ENCODE measurements at places on chromosomes 6 and 20.

DNA sequence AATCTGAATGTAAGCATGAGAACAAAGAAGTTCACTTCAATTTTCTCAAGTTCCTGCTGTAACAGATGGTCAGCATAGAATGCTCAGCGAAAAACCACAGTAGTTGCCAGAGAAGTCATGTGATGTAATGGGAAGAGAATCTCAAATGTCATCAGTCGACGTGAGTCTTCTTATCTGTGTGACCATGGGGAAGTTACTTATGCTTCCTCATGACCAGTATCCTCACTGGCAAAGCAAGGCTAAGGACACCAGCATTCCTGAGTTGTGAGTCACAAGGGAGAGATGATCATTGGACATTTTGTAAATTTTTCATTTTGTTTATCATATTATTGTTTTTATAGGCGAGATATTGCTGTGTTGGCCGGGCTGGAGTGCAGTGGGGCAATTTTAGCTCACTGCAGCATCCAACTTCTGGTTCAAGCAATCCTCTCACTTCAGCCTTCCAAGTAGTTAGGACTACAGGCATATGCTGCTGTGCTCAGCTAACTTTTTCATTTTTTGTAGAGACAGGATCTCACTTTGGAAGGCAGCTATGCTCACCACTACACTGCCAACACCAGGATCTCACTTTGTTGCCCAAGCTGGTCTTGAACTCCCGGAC lies 21.9 kb downstream of the SGK1 start:
- no peak for DNase-seq

DNA sequence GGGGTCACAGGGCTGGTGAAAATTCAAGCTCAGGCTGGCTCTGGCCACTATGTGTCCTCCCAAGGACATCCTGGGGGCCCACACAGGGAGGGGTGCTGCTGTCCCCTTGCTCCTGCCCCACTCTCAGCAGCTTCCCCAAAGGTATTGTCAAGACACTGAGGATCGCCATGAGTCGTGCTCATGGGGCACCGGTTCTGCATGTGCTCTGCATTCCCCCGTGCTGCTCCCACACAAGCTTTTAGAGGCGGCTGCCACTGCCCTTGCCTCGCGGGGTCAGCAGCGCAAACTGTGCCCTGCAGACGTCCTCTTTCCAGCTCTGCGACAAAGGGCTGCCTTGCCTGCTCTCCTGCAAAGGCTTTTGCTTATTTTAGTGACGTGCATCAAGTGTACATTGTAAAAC lies 179.8 kb downstream of the ERMARD start:
- DNase-seq, result no peak

DNA sequence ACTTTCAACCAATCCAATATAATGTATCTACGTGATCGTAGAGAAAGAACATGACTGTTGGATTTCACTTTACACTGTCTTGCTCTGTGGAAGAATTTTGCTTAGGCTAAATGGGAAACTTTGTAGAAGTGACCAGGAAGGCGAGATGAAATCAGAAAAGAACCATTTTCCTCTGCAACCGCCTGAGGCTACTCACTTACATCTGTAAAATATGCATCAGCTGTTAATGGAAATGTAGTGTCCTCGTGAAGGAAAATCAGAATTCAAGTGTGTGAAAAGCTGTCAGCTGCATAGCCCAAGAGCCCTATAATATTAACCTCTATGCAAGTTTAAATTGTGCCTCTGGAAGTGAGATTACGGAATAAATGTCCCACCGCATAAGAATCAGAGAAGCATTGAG lies 277.9 kb downstream of the C6orf118 start:
- DNase-seq, result no peak

DNA sequence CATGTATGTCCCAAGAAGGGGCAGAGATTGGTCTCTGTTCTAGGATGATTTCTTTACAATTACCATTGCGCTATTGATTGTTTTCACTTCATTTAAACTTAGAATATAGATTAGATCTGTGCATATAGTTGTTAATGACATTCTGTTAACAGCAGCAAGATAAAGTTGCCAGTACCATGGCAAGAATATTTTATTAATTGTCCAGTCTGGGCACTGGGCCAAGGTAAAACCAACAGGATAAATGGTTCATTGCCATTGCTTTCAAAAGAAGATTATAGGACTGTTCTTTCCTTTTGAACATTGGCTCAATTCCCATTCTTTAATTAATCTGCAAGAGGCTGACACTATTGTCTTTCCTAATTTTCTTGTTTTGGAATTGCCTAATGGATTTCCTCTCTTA lies 592.4 kb downstream of the RFPL4B start:
- DNase-seq, result peak; percentile 54

- DNase-seq, result no peak
These were observed 21.5 kb downstream of the EZR start for GRCh38 chr6:158797331-158798310.

GRCh38 chr6:43495409-43495941 lies 14.7 kb downstream of the LRRC73 start:
- DNase-seq, result no peak

GRCh38 chr20:63191400-63191799 lies 24.5 kb downstream of the YTHDF1 start:
- DNase-seq, result peak; percentile 55

- DNase-seq, result no peak
These were observed 392.4 kb downstream of the TAF4 start for GRCh38 chr20:61673152-61673847.

DNA sequence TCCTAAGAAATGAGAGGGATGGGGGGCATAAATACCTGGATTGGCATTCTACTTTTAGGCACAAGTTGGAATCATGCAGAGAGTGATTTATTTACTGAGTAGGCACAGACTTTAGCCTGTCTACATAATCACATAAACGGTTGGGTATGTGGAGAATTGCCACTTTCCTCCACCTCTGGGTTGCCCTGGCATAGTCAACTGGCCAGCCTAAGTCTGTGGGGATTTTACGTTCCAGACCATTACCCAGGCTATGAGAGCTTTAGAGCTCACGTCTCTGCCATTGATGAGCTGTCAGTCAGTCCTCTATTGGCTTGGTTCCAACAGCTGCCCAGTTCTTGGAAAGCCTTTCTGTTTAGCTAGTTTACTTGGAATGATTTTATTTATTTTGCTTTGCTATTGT lies 5.0 kb upstream of the BHLHE23 start:
- no peak for DNase-seq

GRCh38 chr20:50267041-50267865 lies 76.6 kb downstream of the CEBPB start:
- no peak for DNase-seq

- no peak for DNase-seq
These were observed 57.0 kb downstream of the MAP1LC3A start for GRCh38 chr20:34615477-34615876.

GRCh38 chr6:27541212-27541932 lies 68.5 kb upstream of the ZNF184 start:
- DNase-seq, result peak; percentile 66

GRCh38 chr6:1190366-1190765 lies 121.5 kb upstream of the FOXQ1 start:
- no peak for DNase-seq

DNA sequence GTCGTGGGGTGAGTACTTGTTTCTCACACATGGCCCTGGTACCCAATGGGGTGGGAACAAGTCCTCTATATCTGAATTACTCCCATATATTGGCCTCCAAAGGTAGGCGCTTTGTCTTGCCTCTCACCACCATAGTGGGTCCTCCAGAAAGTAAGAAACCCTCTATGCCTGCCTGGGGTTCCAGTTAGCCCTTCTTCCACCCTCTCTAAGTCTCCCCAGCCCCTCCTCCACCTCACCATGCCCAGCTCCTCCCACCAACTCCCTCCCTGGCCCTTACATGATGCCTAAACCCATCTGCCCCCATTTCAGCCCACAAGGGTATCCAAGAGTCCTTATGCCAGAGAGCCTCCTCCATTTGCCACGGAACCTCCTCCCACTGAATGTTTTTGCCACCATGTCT lies 884 bp downstream of the TSPO2 start:
- DNase-seq, result no peak

DNA sequence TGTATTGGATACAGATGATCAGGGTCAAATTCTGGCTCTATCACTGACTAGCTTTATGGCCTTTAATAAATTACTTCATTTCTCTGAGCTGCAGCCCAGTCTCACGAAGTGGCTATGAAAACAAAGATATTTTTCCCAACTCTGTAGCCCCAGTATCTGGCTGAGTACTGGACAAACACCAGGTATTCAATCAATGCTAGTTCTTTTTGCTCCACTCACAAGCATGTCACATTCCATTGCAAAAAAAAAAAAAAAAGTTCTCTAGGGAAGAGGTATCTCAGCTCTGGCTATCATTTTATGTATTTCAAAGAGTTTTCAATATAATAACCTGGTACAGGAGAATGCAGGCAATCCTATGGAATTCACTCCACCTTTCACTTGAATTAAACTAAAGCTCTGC lies 3.1 kb downstream of the CHD6 start:
- no peak for DNase-seq

GRCh38 chr6:39225946-39226437 lies 3.3 kb downstream of the KCNK5 start:
- no peak for DNase-seq

- DNase-seq, result no peak
These were observed 85.4 kb downstream of the NDUFAF5 start for GRCh38 chr20:13870170-13870748.

DNA sequence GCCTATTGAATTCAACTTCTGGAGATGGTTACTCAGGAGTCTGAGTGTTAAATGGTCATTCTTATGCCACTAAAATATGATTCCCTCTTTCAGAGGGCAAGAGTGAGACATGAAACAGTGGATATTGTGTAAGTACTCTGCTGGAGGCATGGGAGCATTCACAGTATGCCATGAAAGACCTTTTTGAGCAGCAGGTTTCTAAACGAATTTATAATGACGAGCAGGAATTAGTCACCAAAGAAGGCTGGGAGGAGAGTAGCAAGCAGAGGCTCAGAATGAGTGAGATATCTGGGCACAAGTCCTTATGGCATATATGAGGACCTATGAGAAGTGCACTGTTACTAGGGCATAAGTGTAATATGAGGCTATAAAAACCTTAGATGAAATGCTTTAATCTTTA lies 10.9 kb upstream of the MYB start:
- no peak for DNase-seq

DNA sequence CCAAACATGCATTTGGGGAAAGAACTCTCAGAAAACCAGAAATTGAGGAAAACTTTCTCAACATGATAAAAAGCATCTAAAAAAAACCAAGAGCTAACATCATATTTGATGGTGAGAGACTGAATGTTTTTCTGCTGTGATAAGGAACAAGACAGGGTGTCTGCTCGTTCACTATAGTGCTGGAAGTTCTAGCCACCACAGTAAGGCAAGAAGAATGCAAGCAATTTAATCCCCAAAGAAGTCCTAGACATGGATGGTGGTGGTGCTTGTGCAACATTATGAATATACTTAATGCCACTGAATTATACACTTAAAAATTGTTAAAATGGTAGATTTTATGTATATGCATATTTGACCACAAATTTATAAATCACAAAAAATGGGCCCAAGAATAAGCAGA lies 53.4 kb downstream of the LYRM2 start:
- no peak for DNase-seq

GRCh38 chr20:63503524-63503923 lies 4.6 kb upstream of the EEF1A2 start:
- DNase-seq, result no peak

DNA sequence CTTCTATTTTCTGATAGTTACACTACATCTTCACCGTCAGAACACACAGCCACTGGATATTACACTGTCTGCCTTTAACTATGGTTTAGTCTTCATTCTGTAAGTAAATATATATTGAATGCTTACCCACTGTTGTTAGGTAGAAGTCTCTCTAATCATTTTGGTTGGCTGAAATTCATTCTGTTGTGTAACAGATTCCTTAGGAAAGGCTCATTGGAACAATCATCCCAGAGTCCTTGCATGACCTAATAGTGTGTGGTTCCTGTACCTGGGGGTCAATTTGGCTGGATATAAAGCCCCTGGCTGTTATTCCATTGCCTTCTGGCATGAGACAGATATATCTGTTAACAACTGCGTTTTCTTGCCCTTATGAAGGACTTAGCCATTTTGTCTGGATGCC lies 9.9 kb downstream of the BLOC1S5 start:
- DNase-seq, result no peak

- no peak for DNase-seq
These were observed 300.7 kb downstream of the RNGTT start for GRCh38 chr6:88662653-88663174.

GRCh38 chr6:139625081-139625939 lies 250.9 kb upstream of the CITED2 start:
- no peak for DNase-seq

GRCh38 chr6:133954657-133955576 lies 1.9 kb downstream of the TBPL1 start:
- DNase-seq, result no peak

DNA sequence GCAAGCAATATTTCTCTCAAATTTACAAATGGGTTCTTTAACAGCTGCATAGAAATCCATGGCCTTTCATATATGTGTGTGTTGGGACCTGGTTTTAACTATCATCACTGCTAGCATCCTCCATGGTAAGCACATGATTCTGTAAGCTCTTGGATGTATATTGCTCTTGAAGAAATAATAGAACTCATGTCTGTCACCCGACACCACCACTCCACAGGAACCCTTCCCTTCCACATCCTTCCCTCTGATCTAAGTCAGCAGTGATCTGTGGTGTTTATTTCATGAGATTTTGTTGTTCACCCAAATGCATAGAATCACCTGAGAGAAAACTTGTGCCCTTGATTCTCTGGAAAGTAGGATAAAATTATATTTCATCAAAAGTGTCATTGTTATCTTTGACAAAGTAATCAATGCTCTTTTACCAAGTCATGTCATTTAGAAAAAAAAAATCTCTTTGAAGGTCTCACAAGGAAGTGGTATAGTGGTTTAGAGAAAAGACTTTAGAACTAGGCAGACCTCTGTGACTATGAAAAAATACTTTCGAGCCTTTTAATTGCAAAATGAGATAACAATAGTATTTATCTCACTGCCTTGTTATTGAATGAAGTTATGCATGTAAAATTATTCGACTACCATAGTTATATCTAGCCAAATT lies 649.8 kb upstream of the SLC35B3 start:
- no peak for DNase-seq

DNA sequence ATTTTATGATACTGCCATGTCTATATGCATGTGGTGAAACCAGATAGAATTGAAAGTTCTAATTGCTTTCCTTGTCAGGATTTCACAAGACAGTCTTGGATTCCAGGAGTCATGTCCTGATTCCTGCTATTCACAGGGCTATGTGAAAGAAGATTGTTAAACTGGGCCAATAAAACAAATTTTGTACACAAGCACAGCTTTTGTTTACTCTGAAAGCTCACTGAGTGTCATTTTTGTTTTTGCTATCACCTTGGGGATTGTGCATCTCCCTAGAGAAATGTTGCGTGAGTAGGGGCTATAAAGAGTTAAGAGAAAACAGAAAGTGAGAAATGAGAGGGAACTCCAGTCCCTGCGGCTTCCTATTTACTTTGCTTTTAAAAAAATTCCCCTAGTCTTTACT lies 627.5 kb downstream of the PKHD1 start:
- no peak for DNase-seq
